NCI-H1436 (cell line): ENCODE measurements at places on chromosomes 2 and 18.
A peak's percentile ranks its signal among the peaks of the same experiment; 100 is the strongest.

DNA sequence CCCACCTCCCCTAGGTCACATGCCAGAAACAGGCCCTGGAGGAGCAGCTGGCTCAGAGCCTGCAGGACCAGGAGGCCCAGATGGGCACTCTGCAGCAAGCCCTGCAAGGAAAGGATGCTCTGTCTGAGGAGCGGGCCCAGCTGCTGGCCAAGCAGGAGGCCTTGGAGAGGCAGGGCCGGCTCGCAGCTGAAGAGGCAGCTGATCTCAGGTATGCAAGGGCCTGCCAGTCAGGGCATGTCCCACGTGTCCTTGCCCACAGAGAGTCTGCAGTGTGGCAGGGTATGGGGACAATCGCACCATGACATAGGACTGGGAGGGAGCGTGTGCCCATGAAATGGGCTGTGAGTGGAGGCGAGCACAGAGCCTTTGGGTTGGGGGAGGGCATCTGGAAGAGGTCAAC is 39.9 kb downstream of the CROCC2 start:
- DNase-seq, result no peak

- DNase-seq, result peak; percentile 20
These were observed 108.7 kb upstream of the KCTD1 start for GRCh38 chr18:26656944-26657536.

DNA sequence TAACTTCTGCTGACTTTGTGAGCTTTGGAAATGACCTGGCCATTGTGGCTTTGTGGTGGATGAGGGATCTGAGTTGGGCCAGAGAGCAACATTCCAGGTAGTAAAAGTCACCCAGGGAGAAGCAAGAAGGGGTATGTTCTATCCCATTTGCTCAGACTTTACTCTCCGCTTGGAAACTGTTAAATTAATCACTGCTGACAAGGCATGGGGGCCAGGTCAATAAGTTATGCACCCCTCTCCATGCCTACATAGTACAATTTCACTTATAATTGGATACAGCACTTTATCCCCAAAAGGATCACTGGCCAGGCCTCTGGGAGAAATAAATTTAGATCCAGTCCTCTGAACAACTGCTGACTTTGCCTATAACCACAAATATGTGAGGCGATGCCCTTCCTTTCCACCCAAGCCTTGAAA is 92.1 kb downstream of the RPRM start:
- DNase-seq, result no peak

- DNase-seq, result no peak
These were observed 40.5 kb downstream of the NEURL3 start for GRCh38 chr2:96464651-96465050.
